ENCODE measurements at places on chromosomes 7 and 10.
A peak's percentile ranks its signal among the peaks of the same experiment; 100 is the strongest.

- DNase-seq, result peak; percentile 55
Measured at GRCh38 chr10:124722798-124723783, 21.1 kb downstream of the FAM53B start.

GRCh38 chr10:78266741-78267469 is 233.2 kb downstream of the RPS24 start:
- DNase-seq, result no peak

DNA sequence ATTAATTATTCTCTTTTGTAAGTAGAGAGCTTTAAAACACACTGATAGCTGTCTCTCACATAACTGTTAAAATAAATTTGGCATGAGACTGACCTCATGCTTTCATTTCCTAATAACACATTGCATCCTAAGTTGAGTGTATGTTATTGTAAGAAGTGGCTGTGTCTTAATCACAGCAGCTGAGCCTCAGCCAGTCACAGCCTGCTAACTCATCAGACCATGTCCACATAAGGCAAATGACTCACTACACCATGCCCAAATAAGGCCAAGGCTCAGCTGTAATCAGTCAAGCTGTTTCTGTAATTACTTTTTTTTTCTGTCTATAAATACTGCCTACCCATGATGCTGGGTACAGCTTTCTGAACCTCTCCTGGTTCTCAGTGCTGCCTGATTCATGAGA is 860.9 kb downstream of the XPNPEP1 start:
- DNase-seq, result no peak

DNA sequence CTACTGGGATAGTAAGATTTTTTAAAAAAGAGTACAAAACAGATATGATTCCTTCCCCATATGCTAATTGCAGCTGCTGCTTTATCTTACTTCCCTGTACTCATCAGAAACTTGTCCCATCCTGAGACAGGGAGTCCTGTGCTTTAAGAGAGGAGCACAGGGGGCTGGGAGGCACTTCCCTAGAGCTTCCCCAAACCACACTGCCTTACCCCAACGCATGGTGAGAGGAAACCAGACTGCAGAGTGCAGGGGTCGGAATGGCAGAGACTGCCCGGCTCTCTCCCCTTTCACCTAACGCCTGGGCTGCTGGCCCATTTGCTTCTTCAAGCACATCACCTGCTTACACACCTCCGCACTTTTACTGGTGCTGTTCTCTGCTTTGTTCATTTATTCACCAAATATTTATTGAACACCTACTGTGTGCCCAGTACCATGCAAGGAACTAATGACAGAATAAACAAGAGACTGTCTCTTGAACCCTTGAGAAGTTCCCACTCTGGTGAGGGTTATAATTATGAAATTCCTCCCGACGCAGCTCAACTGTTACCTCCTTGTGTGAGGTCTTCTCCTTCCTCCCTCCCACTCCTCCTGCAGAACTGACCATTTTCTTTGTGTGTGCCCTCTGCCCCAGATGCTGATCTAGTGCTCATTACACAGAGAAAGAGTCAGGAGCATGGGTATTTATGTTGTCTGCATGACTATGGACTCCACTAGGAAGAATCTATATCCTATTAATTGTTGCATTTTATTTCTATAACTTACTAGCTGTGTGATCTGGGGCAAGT is 289.7 kb downstream of the TCF7L2 start:
- DNase-seq, result no peak

DNA sequence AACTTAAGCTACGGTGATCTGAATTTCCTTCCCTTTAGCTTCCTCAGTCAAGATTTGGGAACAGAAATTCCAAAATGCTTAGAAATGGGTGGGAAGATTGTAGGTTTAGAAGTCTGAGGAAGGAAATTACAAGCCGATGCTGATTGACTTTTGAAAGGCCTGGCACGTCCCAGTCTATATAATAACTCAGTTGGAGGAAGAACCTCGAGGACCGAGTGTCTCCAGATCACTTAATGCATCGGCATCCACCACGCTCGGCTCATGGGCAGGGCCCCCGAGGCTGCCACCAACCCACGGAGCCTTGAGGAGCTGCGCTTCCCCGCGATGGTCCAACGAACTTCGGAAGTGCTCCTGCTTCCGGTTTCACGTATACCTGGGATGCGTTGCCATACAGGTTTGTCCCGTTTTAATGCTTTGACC is 10.4 kb upstream of the SP8 start:
- no peak for DNase-seq

DNA sequence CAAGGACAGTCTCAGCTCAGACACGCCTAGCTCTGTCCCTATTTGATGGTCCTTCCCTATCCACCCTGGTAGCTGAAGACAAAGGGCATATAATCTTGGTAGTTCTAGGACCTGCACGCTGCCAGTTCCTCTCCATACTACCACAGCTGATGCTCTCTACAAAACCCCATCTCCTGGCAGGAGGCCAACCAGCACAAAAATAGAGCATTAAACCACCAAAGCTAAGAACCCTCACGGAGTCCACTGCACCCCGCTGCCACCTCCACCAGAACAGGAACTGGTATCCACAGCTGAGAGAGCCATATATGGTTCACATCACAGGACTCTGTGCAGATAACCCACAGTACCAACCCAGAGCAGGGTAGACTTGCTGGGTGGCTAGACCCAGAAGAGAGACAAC is 299.4 kb downstream of the LRRTM3 start:
- no peak for DNase-seq

- DNase-seq, result no peak
Measured at GRCh38 chr7:150564006-150564405, 3.2 kb upstream of the GIMAP4 start.

GRCh38 chr7:127674361-127674760 is 22.4 kb downstream of the SND1 start:
- DNase-seq, result no peak

DNA sequence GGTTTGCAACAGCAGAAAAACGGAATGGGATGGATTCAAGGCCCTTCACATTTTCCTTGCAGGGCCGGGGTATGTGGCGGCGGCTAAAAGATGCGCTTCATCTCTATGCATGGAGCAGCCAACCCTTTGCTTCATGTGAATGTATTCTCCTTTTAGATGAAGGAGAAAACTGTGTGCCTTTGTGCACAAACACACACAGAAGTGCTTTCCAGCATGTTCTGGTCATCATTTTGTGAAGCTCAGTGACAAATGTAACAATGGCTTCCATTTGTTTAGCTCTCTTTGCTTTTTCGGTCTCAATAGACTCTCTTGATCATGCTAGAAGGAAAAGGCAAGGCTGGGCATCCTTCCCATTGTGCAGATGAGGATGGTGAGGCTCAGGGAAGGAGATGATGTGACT is 161.7 kb upstream of the MKI67 start:
- no peak for DNase-seq
